ENCODE measurements at places on chromosomes 7 and 10.

GRCh38 chr10:34885898-34886297 is 70.8 kb upstream of the PARD3 start:
- DNase-seq: no peak

DNA sequence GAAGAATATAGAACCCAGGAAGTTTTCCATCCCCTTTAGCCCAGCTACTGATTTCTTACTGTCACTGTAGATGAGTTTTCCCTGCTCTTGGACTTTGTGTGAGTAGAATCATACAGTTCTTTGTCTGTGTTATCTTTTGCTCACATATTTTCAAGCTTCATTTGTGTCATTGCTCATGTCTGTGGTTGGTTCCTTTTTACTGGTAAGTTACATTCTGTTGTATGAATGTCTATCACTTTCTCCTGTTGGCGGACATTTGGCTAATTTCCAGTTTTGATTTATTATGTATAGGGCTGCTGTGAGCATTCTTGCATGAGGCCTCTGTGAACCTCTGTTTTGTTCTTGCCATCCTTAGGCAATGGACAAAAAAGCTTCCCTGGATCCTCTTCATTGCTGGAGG is 5.3 kb downstream of the GLRX3 start:
- DNase-seq: no peak

- no peak for DNase-seq
Measured at GRCh38 chr10:131946321-131946751, 35.4 kb downstream of the BNIP3 start.

GRCh38 chr10:59177031-59177797 is 771 bp downstream of the PHYHIPL start:
- DNase-seq: peak; percentile 27

- DNase-seq: no peak
Measured at GRCh38 chr7:113279256-113279655, 160.9 kb upstream of the SMIM30 start.

DNA sequence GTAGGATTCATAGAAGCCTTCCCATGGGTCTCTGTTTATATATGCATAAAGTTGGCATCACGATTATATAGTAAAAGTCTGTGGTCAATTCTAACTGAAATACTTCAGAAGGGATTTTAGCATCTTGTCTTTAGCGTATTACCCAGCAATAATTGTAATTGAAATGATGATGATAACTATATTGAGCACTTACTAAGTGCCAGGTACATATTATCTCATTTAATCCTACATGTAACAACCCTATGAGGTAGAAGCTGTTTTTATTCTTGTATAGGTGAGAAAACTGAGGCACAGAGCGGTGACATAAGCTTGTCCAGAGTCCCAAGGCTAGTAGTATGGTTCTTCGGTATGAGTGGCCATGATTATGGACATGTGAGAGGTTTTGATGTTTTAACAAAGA is 33.8 kb downstream of the PANK1 start:
- DNase-seq: no peak

DNA sequence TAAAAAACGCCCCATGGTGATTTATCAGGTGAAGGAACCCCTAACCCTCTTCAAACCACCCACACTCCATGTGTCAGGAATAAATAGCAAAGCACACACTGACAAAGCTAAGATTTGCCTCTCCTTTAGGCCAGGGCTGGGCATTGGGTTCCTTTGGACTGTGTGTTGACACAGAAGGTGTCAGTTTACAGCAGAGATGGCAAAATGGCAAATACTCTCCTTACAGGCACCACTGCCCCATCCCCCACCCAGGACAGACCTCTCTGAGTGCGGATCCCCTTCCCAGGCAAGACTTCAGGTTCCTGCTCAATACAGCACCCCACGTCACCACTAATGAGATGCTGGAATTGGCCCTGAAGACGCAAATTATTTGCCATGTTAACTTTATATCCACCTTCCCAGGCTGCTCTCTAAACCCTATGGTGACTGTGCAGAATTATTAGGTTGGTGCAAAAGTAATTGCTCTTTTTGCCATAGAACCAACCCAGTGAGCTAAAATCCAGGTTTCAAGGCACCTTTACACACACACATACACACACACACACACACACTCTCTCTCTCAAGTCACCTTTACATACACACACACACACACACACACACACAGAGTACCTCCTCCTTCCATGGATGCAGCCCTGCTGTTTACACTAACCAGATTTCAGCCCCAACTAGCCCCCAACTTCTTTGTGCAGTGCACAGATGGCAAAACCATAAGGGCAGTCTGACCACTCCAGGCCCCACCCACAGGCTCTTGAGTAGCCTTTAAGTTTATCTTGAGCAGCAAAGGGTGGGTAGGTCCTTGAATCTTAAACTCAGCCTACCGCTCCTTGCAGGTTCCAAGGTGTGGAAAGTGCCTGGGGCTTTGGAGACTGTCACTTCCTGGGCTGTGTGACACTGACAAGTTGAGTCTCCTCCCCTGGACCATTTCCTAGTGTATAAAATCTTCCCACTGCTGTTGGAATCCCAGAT is 4.0 kb upstream of the ZCCHC24 start:
- DNase-seq: no peak

- no peak for DNase-seq
Measured at GRCh38 chr7:132441935-132442334, 134.3 kb downstream of the PLXNA4 start.

GRCh38 chr10:58266003-58266825 is 1.5 kb downstream of the IPMK start:
- no peak for DNase-seq

GRCh38 chr7:93148144-93148543 is at the start of gene SAMD9L:
Gene SAMD9L, minus strand, starts transcription at chr7:93148385. Its CDS starts 12,414 bp downstream, at chr7:93135971.
- DNase-seq: no peak

DNA sequence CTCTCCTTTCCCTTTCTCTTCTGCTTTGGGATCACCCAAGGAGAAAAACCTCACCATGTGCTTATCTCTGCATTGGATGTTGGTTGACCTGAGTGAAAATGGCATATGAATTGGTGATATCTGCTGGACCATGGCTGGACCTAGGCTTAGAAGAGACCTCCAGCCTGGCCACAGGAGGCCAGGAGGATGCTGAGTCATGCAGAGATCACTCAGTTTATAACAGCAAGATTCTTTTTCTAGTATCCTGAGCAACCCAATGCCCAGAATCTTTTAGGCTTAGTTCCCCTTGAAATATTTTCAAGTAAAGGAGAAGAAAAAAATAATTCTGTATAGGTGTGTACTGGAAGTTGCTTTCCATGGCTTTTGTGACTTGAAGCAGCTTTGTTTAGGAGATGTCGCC is 236.3 kb downstream of the KLF6 start:
- no peak for DNase-seq

DNA sequence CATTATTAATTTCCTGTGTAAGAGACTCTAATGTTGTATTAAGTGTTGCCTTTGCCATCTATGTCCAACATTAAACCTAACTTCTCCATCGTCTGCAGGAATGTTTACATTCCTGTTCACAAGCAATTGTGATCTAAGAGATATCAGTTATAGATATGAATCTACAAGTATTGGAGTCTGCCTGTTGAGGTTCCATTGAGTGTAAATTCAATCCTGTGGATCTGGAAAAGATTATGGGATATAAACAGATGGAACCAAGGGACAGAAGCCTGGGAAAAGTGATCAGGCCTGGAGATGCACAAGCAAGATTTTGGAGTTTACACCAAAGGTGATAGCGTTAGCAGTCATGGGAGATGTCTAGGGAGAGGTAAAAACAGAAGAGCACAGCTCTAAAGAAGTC is 135.5 kb downstream of the LSMEM1 start:
- DNase-seq: no peak

- DNase-seq: no peak
Measured at GRCh38 chr7:129263168-129263567, 38.3 kb downstream of the AHCYL2 start.

DNA sequence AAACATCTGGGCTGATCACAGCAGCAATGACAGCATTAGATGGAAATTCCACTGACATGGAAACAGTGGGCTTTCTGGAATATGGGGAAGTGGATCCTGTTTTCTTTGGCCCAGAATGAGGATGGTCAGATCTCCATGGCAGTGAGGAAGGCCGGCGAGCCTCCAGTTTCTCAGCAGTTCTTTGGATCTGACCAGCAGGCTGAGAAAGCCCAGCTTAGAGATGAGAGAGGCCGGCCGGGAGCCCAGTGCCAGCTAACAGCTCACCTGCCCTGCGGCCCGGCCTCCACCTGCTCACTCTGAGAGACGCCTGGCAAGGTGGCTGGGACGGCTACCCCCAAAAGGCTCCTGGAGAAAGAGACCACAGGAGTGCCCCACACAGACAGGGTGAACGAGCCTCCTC is 24.2 kb downstream of the GPER1 start:
- no peak for DNase-seq

- DNase-seq: no peak
Measured at GRCh38 chr10:132387764-132388210, 9.2 kb upstream of the PWWP2B start.

- DNase-seq: no peak
Measured at GRCh38 chr10:69250041-69250440, 28.3 kb upstream of the HK1 start.

DNA sequence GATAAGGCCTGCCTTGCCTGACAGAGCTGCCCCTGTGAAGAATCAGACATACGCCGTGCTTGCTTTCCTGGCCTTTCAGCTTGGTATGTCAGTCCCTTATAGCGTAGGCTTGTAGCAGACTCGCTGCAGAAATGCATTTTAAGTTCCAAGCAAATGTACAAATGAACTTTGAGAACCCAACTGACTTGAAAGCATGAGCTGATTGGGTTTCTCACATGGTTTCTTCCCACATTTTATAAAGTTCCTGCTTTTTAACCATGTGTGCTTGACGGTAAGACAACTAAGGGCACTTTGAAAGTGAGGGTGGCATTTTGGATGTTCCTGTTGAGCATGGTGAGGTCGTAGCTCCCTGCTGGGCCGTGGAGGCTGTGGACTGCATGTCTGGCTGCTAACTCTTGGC is 62.6 kb downstream of the CCNY start:
- DNase-seq: no peak

- DNase-seq: no peak
Measured at GRCh38 chr10:106511917-106512316, 652.6 kb downstream of the SORCS1 start.

DNA sequence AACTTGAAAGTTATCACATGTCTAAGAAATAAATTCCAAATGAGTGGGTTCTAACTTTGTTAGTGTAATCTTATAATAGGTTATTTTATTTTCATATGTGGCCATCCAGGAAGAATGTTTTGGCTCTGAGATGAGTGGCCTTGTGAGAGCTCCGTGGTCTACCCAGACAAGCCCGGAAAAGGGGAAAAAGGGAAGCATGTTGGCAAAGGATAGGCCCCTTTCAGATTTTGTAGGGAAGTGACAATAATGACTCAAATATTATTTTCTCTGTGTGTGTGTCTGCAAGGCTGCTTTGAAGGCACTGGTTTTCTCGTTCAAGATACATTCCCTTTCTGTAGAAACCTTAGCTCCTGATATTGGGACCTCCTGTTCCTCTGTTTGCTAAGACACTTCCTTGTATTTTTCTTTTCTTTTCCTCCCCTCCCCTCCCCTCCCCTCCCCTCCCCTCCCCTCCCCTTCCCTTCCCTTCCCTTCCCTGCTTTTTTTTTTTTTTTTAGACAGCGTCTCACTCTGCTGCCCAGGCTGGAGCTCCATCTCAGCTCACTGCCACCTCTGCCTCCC is 240.8 kb downstream of the LRMDA start:
- DNase-seq: no peak

DNA sequence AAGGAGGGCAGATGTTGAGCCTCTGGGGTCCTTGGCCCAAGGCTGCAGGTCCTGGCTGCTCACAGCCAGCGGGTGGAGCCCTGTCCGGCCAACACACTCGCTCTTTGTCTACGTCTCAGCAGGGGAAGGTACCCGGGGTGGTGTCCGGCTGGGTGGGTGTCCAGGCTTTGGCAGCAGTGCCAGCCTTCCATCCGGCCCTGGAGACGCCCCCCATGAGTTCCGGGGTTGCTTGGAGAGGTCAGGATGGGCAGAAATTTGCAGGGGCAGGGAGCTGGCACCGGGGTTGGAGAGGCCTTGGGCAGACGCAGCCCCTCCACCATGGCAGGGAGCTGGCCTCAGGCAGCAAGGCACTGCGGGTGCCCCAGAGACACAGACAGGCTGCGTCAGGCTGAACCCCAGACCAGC is 42.2 kb upstream of the ELN start:
- no peak for DNase-seq

DNA sequence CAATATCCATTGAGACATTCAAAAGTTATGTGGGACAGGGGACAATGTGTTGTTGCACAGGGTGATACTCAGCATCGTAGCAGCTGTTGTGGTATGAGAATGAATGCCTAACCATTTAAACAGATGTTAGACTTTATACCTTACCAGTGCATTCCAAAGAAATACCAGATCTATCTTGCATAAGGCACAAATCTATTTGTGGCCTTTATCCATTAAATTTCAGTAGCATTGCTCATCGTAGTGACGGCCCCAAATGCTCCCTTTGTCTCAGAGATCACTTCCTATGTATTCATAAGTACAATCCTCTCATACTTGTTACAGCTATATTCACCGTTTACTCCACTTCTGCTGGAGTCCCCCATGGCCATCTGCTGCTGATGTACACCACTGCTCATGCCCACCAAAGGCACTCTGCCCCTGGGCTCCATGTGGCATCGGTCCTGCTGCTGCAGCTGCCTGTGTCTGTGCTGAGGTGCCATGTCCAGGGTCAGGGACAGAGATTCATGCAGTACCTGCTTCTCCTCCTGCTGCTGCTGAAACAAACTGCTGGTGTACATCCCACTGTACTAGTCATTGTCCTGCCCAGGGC is 96.3 kb downstream of the CPED1 start:
- no peak for DNase-seq

- DNase-seq: no peak
Measured at GRCh38 chr10:75826846-75827245, 395.4 kb downstream of the LRMDA start.

DNA sequence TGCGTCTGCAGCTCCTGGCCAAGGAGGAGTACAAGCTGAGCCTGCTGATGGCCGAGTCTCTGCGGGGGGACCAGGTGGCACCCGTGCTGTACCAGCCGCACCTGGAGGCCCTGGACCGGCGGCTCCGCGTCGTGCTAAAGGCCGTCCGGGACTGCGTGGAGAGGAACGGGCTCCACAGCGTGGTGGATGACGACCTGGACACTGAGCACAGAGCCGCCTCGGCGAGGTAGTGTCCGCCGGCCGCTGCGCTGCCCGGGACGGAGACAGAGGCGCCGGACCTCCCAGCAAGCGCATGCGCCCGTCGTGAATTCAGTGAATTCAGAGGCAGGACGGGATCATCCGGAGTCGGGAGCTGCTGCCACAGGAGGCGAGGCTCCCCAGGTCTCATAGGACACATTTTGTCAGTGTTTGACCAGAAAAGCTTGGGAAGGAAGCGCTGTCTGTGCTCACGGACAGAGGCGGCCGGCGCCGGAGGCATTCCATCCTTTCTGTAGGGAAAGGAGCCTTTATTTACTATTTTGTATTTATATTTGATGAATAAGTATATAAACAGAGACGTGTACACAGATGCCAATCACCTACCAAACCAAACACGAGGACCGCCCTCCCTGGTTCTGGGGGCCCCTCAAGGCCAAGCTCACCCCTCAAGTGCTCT is 30.1 kb upstream of the FOXL3 start:
- DNase-seq: no peak

- DNase-seq: no peak
Measured at GRCh38 chr10:131764929-131765328, 135.9 kb upstream of the PPP2R2D start.

All from amygdala (tissue), 56 donors.